ENCODE measurements at places on chromosomes 4 and X.

GRCh38 chrX:130173190-130173895, 1.6 kb downstream of the RAB33A start:
- no peak for DNase-seq

- DNase-seq = no peak
These were observed 434.9 kb upstream of the PABPC4L start for GRCh38 chr4:134636338-134637051.

DNA sequence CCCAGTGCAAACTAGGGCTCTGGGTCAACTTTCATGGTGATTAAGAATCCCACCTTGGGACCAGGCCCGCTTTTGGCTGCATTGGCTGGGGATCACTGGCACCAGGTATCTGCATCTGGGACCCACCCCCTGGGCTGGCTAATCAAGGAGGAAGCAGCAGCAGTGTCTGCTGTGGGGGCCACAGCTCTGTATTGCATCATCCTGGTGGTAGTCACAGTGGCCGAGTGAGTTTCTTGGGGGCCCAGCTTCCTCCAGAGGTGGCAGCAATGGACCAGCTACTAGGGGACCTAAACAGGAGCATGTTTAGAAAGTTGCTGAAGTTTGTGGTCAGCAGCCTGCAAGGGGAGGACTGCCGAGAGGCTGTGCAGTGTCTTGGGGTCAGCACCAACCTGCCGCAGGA, 15.7 kb downstream of the LNX1 start:
- no peak for DNase-seq

DNA sequence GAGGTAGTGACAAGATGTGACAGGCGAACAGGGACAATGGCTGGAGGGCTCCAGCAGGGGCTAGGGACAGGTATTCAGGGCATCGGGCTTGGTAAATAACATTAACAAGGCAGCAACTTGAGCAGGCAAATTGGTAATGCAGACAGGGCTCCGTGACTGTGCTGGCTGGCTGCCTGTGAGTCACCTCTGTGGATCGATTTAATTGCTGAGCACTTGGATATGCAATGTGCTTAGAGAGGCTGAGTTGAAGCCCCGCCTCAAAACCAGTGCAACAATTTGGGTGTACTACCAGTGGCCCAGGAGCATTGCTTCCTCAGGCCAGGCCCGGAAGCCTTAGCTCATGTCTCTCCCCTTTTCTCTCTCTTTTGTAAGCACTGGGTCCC, 19.5 kb downstream of the CNGA2 start:
- no peak for DNase-seq

- peak; percentile 26 for DNase-seq
These were observed 1.2 kb downstream of the TMSB4X start for GRCh38 chrX:12975991-12976558.

- DNase-seq = no peak
These were observed 132.2 kb upstream of the SLC34A2 start for GRCh38 chr4:25523405-25523804.

DNA sequence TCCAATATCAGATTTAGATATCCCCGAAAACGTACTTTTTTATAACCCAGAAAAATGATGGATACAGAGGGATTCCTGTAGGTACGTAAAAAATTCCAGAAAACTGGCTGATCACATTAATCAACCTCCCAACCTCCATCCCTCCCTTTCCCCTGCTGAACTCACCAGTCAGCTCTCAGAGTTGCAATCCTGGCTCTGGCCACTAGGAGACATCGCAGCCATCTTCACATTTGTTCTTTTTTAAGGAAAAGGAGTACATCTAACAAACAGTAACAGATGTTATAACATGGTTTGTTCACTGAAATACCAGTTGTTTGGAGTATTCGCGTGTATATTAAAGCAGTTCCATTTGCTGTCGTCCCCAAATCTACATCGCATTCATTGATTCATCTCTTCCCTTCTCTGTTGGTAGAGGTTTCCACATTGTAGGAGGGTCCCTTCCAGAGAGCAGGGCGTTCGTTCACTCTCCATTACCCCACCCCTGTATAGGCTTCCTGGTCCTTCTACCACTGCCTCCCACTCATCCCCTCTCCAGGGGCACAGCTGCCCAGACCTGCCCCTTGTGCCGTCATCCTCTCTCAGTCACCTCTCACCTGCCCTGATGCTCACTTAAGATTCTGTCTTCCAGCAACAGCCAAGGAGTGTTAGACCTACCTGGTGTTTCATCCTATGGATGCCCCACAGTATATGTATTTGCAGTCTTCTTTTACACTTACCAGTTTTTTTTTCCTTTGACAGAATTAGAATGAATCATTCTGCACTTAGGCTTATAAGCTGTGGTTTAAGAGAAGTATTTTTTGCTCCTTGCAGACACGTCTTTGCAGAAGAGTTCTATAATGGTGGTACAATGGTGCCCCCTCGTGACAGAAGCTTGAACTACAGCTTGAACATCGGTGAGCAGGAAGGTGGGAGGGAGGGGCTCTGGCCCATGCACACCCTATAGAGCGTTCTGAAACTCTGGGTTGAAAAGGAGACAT, 36.8 kb upstream of the RAB40AL start:
- peak; percentile 53 for DNase-seq

GRCh38 chr4:93825551-93826216, 2.9 kb upstream of the ATOH1 start:
- no peak for DNase-seq

- no peak for DNase-seq
These were observed 158.1 kb downstream of the ATP10D start for GRCh38 chr4:47642985-47643760.

GRCh38 chrX:6448003-6448402, 86.9 kb downstream of the VCX3A start:
- no peak for DNase-seq

DNA sequence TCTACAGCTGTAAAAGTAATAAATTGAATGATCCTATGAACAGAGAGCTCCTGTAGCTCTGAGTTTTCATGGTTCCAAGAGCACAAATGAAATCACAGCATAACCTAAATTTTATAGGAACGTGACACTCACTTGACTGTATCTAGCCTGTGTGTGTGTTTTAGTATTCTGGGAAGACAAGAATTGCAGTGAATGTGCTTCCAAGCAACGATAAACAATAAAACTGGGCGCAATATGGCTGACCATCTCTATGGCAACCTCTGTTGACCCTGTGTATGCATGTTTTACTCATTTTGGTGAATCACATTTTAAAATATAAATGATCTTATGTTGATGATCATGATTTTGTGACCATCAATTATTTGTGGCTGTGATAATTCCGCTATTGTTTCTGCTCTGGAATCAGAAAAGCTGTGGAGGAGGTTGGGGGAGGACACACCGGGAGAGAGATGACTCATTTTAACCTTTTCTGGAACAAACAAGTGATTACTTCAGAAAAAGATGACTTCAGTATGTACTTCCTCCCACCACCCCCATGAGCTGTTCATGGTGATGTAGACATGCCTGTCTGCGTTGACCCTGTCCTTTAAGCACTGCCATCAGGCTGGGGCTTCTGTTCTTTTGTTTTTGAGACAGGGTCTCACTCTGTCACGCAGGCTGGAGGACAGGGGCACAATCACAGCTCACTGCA, 31.8 kb downstream of the USP11 start:
- DNase-seq = no peak

DNA sequence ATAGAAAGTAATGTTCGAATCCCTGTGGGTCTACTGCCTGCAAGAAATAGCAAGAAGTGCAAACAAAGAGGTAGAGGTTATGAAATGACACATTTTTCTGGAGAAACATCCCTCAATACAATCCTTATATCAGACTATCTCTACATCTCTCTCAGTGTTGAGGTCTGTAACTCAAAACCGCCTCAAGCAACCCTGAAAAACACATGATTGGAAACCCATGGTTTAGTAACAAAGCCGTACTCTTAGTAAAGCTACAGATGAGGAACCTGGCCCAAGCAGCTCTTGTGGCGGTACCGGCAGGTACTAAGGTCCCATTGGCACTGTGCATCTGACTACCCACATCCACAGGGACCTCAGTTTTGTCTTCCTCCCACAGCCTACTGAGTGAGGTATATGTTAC, 53.9 kb downstream of the IRF2 start:
- no peak for DNase-seq

- DNase-seq = peak; percentile 50
These were observed 16.9 kb upstream of the ANOS1 start for GRCh38 chrX:8748855-8749254.

DNA sequence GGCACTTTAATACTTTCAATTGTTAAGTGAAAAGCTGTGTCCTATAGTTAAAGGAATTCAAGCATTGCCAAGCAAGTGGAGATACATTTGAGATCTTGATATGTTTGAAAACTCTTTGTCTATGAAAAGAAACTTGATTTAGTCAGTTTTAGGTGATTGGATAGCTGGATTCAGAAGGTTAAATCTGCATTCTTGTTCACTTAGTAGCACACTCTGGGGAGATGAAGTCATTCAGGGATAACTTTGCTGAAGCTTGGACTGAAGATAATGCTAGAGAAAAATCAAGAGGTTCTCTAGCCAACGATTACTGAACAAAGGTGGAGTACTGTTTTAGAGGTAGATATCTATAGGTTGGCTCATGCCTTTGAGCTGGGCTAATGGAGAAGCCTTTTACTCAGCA, 90.6 kb downstream of the DCAF8L2 start:
- DNase-seq = no peak

- no peak for DNase-seq
These were observed 40.4 kb downstream of the UNC5C start for GRCh38 chr4:95508421-95508820.

Measured in SK-N-DZ (cell line).